ENCODE measurements at places on chromosomes 16 and 17.

GRCh38 chr17:13490906-13491482 is 110.7 kb downstream of the HS3ST3A1 start:
- no peak for DNase-seq

GRCh38 chr17:72970797-72971196 is 121.7 kb downstream of the SLC39A11 start:
- no peak for DNase-seq

- DNase-seq = no peak
These were observed 13.5 kb downstream of the CACNA1G start for GRCh38 chr17:50573866-50574611.

- DNase-seq = no peak
These were observed at the start of gene AOC2 for GRCh38 chr17:42844271-42844670. Gene AOC2, plus strand, starts transcription at chr17:42844580. Its CDS starts 47 bp downstream, at chr17:42844627.

GRCh38 chr17:10211666-10212065 is 13.3 kb upstream of the GAS7 start:
- DNase-seq = no peak

DNA sequence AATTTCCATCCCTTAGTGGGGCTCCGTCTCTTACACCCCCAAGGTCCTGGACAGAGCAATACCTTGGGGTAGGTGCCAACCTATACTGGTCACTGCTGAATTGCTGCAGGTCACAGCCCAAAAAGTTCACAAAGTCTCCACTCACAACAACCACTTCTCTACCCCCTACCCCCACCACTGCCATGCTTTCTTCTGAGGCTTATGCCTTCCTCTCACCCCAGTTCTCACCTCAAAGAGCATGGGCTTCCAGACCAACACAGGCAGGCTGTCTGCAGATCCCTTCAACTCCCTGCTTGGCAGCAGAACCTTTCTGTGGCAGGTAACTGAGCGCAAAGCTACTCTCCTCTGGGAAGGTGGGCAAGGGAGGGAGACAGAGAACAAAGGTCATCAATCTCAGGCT is 35.5 kb downstream of the C16orf78 start:
- no peak for DNase-seq

DNA sequence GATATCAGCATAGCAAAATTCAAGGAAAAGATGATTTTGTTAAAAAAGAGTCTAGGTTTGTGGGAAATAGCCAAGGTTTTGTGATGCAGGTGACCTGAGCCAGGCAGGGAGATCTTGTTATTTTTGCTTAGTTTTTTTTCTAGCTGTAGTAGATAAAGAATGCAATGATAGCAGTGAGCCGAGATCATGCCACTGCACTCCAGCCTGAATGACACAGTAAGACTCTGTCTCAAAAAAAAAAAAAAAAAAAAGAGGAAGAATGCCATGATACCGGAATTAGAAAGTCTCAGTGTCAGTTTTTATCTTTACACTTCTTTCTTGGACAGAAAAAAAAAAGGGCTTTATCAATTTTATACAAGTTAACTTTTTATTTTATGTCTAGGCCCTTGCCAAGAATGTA is 27.5 kb downstream of the TMEM238L start:
- DNase-seq = no peak

- peak; percentile 12 for DNase-seq
These were observed 652 bp downstream of the VPS35L start for GRCh38 chr16:19555938-19556771.

DNA sequence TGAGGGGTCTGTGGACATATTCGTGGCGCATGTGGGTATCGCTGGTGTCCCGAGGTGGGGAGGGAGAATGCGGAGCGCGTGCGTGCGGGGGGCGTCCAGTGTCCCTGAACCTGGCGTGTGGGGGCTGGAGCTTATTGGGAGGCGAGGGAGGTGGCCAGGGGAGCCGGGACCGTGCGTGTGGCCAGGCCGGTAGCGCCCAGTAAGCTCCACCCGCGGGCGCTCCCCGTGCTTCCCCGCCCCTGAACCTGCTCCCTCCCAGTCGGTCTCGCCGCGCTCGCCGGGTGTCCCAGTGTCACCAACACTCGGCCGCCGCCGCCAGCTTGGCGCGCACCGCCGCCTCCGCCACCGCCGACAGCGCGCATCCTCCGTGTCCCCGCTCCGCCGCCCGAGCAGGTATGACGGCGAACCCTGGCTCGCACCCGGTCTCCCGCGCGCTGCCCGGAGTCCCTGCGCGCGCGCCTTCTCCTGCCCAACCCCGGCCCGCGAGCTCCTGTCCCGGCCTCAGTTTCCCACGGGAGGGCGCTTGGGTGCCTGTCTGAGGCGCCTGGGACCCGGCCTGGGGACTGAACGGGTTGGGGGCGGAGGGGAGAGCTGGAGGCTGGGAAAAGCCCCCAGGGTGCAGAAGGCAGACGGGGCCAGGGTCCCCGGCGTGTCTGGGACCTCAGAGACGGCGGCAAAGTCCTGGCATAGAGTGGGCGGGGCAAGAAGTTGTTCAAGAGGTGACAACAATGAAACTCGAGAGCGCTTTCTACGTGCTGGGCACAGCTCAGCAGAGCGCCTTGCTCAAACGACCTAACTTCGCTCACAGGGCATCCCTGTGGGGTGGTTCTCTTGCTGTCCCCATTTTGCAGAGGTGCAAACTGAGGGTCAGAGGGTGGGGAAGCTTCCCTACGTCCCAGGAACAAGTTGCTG is at the start of gene SCNN1B:
Gene SCNN1B (plus strand): TSS at position 258 of the 912 bp plus-strand sequence. CDS start 46,298 bp downstream, outside the sequence.
- DNase-seq = no peak

GRCh38 chr17:57468932-57469775 is 212.8 kb downstream of the MSI2 start:
- no peak for DNase-seq

DNA sequence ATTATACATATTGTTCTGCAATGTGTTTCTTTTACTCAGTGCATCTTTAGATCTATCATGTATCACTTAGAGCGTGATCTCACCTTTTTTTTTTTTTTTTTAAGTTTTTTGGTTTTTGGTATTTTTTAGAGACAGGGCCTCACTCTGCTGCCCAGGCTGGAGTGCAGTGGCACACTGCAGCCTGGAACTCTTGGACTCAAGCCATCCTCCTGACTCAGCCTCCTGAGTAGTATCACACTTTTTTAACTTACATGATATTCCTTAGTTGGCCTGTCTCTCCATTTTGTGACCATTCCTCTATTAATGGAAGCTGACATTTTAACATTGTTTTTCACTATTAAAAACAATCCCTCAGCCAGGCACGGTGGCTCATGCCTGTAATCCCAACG is 4.7 kb upstream of the MPO start:
- no peak for DNase-seq

GRCh38 chr16:2842340-2843000 is 12.4 kb downstream of the ZG16B start:
- peak; percentile 62 for DNase-seq

GRCh38 chr16:15605839-15606517 is 37.0 kb downstream of the MARF1 start:
- DNase-seq = no peak

DNA sequence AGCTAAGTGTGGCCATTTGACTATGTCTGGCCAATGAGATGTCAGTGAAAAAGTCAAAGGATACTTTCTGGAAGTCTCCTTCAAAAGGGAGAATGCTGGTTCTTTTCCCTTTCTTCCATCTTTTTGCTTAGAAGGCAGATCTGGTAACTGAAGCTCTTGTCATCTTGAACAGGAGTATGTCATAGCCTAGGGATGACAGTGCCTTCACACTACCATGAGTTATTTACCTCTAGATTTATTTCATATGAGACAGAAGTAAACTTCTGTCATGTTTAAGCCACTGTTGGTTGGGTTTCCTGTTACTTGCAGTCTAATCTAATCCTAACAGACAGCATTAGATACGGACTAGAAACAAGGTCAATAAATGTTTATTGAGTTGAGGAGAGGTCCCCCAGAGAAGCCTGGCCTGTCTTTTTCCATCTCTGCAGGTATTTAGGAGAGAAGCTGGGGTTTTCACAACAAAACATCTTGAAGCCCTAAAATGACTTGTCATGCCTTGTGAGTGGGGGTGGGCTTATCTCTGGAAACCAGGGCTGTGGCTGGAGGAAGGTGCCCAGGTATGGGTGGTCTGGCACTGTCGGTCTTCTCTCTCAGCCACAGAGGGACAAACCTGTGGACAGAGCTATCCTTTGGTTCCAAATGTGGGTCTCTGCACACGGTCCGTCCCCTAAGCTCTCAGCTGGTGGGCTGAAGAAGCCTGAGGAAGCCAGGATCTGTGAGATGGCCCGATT is 28.5 kb downstream of the TMEM98 start:
- no peak for DNase-seq

GRCh38 chr17:41308918-41309359 is at the start of gene KRTAP16-1:
Gene KRTAP16-1, minus strand, starts transcription at chr17:41309309. Its CDS starts 56 bp downstream, at chr17:41309253.
- DNase-seq = peak; percentile 70

DNA sequence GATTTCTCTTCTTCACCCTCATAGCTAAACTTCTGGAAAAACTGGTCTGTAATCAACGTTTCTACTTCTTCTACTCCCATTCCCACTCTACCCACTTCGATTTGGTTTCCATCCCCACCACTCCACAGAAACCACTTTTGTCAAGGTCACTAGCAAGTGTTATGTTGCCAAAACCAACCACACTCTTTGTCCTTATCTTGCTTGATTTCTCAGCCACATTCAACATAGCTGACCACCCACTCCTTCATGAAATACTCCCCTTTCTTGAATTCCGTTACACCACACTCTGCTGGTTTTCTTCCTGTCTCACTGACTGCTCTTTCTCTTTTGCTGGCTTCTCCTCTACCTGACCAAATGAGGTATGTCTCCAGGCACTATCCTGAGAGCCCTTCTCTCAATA is 11.9 kb downstream of the IKZF3 start:
- DNase-seq = no peak

GRCh38 chr16:57800200-57801097 is 1.8 kb downstream of the KIFC3 start:
- no peak for DNase-seq

Measured in CD4-positive, alpha-beta T cell treated with Interleukin-4 for 4 hours (primary cell).